Activated CD4-positive, alpha-beta T cell treated with anti-CD3 and anti-CD28 coated beads for 4 hours (primary cell): ENCODE measurements at places on chromosomes 3 and 15.

GRCh38 chr15:52011711-52012144 is 7.3 kb upstream of the MAPK6 start:
- no peak for DNase-seq

GRCh38 chr15:86327230-86327865 is 247.7 kb downstream of the AGBL1 start:
- DNase-seq = no peak

DNA sequence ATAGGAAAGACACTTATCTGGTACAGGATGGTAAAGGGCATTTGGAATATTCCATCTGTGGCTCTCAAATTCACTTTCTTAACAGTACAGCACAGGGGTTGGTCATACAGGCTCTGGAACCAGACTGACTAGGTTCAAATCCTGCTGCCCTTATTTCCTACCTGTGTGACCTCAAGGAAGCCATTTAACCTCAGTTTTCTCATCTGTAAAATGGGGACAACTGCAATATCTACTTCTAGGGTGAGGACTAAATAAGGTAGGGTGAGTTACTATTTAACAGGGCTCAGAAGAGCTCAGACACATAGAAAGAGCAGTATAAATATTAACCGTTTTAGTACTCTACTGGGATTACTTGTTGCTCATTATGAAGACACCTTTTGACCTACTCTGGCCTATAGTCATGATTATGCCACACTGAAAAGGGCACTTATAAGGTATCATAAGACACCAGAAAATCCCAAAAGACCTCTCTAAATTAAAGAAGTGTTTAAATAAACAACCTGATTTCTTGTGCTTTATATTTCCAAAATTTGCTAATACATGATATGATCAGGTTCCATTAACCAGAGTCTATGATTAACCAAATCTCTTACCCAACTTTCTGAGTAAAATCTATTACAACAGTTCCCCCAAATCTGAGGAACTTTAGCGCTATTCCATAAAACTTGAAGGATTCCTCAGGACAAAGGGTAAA is 6.5 kb downstream of the RFTN1 start:
- no peak for DNase-seq

DNA sequence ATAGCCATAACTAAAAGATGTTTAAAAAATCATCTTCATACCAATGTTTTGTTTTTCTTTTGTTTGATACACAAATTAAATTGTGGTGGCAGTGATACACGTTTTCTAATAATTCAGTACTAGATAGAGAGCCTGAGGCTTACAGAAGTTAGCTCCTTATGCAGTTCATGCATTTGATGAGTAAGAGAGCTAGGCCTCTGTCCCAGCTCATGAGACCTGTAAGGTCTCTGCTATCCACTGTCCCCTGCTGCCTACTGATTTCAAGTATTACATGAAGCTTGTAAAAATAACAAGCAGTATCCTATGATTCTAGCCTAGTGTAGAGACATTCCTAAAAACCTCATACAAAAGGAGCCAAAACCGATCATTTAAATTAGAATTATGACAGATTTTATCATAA is 144.5 kb downstream of the MBNL1 start:
- no peak for DNase-seq

- DNase-seq = no peak
These were observed 96.2 kb downstream of the ALDH1A2 start for GRCh38 chr15:57969355-57969754.

DNA sequence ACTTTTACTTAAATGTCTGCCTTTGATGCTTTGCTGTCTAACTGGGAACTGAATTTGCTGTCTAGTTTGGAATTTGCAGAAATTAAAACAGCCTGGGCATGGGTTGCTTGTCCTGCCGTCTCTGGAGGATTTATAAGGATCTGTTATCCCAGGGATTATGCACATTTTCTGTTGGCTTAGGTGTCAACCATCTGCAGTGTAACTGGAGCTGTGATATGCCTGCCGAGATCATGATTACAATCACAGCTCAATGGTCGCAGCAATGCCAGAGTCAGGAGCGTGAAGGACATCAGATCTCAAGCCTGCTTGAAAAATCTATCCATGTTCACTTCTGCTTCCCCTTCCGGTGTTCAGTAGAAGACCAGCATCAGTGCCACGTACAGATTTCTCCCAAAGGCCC is 41.8 kb upstream of the SETMAR start:
- no peak for DNase-seq
